CD4-positive, alpha-beta memory T cell (primary cell): ENCODE measurements at places on chromosomes 5 and 9. TPM values are rescaled to one million over a fixed set of nuclear protein-coding genes. Genes with fewer than 3 reads are reported as not detected.

CLIC3 gene
- 7.8 TPM for polyA plus RNA-seq

ANKRD18A gene
- polyA plus RNA-seq, result 0.15 TPM

GRCh38 chr5:76291305-76292077 is 111.6 kb upstream of the IQGAP2 start:
- no peak for DNase-seq

- DNase-seq, result no peak
Observed at GRCh38 chr5:143573568-143574170, 170.2 kb upstream of the NR3C1 start.

GRCh38 chr9:96136992-96137670 is 164.8 kb downstream of the HSD17B3 start:
- no peak for DNase-seq
